Activated T-helper 1 cell treated with anti-CD3 and anti-CD28 coated beads, Interleukin-2, amount 50 U/mL, for 16 hours (primary cell): ENCODE measurements at places on chromosomes 16 and 17.

DNA sequence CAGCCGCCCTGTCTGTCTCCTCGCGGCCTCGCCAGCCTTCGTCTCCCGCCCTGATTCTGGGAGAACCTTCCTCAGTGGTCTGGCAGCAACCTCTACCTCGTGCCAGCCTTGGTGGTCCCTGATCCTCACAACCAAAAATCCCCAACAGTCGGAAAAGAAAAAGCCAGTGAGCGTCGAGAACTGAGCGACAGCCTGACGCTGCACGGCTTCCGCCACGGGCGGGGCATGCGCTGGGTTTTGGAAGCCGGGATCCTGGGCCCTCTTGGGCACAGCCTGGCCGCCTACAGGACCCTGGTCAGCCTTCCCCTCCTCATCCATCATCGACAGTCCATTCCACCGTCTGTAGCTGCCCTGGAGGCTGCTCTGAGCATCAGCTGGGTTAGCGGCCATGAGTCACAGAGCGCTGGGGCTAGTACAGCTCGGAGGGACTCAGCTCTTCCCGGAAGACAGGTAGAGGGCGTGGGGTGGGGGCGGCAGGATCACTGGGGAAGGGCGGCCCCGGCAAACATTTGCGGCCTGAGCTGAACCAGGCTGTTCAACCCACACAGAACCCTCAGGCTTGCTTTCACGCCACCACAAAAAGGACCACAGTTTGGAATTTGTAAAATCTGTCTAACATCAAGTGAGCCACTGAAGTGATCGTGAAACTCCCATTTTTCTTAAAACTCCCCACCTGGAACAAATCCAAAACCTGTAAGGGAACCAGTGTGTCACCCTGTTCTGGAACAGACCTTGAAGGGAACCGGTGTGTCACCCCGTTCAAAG lies 55.4 kb upstream of the DOC2B start:
- DNase-seq: no peak

GRCh38 chr17:79073706-79074088 lies 927 bp upstream of the ENGASE start:
- DNase-seq: no peak

DNA sequence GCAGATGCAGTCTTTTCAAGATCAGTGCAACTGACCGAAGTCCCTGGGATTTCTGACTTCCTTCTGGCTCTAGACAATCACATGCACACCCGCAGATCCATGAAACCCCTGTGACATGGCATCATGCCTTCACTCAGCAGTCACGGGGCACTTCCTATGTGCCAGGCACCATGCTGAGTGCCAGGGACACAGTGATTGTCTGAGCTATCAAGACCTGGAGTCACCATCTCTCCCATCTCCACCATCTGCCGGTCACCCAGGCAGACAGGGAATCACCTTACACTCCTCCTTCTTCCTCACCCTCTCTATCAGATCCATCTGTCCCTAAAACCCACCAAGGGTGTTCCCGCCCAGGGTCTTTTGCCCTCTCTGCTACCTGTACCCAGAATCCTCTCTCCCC lies 5.3 kb downstream of the BEAN1 start:
- DNase-seq: no peak

- DNase-seq: no peak
Measured at GRCh38 chr17:56184650-56185049, 31.4 kb downstream of the ANKFN1 start.

DNA sequence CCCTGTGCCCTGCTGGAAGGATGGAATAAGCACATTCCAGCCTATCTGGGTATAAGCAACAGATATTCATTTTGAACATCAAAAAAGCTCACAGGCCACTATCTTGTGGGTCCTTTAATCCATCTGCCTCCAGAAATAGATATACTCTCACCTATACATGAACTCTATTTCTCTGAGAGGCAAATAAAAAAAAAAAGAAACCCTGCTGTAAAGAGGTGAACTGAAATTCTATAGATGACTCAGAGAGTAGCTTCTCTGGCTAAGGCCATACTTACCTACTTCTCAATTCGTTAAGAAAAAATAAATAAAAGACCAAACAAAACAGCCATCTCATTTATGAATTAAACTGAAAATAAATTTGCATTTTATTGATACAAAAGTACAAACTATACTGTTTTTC lies 86.3 kb downstream of the DYNLRB2 start:
- no peak for DNase-seq

- DNase-seq: peak; percentile 62
Measured at GRCh38 chr16:81632392-81633146, 146.5 kb upstream of the PLCG2 start.

DNA sequence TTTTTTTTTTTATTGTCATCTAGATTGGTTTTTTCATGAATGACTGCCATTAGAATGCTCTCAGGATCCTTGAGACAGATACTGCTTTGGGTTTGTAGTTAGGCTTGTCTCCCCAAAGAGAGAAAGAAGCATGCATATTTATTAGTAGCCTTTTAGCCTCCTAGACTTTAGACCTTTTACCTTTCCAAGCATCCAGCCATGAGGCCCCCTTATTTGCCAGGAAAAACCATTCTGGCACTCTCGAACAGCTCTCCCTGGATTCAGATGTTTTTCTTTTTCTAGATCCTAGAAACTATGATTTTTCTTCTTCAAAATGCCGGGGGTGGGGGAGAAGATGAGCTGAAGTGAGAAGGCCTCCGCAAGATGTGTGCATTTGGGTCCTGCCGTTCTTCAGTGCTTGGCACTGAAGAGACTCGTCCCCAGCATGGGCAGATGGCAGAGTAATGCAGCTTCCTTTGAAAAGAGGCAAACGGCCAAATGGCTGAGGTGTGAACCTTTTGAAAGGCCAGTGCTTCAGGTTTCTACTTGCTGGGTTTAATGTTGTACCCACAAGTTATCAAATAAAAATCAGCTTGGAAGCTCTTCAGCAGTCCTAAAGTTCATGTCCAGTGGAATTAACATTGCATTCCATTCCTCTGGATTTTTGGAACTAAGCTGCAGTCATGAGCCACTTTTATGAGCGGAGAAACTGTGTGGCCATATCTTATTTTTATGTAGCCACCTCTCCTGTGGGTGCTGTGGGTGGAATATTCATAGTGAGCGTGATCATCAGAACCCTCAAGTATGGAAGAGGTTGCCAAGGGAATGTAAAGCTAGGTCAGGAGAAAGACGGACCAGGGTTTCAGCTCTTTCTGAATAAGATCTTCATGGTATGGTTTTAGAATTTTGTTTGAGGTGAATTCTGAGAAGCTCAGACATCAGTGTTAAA lies 7.2 kb downstream of the SOCS7 start:
- no peak for DNase-seq

DNA sequence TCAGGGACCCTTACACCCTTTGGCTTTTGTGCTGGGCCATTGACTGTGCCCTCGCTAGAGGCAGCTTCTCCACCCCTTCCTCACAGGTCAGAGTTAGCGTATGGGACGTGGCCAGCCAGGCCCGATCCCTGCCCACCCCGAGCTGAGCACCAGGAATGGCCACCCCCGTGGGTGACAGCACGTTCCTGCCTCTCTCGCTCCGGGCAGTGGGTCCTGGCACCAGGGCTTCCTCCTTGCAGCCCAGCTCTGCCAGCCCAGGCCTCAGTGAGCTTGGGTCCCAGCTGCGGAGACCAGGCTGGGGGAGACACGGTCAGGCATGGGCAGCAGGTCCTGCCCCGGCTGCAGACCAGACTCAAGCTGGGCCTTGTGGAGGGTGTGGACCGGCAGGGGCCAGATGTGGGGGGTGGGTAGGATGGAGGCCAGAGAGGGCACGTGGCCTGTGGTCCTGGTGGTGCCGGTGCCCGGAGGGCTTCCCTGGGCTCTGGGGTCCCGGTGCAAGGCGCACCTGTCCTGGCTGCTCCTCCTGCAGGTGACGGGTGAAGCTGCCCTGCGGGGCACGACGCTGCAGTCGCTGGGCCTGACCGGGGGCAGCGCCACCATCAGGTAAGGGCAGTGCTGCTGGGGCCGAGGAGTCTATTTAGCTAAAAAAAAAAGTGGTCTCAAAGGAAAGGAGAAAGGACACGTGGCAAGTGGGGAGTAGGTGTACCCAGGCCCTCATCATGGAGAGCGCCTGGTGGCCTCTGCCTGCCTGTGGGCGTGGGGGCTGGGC lies 18.2 kb downstream of the ASPSCR1 start:
- DNase-seq: no peak

DNA sequence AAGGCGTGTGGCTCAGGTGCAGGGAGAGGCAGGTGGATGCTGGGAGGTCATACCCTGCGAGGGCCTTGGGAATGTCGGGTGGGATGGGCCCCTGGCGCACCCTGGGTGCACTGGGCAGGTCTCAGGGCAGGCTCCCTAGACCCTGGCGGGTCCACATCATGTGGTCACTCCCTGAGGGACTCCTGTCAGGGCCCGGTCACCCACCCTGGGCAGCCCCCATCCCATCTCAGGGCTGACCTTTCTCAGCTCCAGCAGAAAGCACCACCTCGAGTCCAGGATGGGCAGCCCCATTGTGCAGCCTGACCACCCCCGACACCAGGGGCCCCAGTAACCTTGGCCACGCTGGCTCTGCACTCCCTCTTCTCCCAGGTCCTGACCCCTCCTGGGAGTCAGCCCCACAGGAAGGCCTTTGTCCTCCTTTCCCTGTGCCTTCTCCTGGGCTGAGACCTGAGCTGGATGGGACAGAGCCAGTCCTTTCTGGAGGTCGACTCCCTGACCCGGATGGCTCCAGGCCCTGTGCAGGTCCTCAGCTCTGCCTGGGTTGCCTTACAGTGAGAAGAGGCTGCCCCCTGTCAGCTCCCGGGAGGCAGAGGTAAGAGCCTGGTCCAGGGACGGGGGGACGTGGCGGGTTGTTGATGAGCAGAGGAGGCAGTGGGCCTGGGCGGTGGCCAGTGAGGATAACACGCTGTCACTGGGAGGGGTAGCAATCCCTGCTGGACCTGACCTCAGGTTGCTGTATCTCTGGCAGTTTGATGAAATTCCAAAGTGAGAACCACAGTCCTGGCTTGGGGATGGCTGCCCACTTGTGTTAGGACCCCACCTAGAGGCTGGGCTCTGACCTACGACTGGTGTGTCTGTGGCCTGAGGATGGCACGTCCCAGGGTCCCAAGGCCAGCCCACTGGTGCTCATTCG lies 77.9 kb downstream of the GOSR1 start:
- no peak for DNase-seq

DNA sequence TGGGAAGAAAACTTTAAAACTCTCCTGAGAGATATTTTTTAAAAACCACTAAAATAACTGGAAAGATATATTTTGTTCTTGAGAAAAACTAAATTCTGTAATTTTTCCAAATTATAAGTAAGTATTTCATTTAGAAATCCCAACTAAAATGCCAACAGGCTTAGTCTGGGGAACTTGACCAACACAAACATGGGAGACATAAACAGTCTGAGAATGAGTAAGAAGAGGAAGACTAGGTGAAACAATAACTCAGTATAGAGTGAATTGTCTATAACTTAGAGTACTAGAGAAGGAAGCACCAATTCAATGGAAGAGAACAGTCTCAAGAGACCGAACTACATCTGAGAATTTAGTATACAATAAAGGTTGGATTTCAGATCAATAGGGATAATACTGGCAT lies 2.9 kb downstream of the CMTM1 start:
- DNase-seq: no peak
